Amygdala (tissue), 56 donors: ENCODE measurements at places on chromosomes 2 and 18.

DNA sequence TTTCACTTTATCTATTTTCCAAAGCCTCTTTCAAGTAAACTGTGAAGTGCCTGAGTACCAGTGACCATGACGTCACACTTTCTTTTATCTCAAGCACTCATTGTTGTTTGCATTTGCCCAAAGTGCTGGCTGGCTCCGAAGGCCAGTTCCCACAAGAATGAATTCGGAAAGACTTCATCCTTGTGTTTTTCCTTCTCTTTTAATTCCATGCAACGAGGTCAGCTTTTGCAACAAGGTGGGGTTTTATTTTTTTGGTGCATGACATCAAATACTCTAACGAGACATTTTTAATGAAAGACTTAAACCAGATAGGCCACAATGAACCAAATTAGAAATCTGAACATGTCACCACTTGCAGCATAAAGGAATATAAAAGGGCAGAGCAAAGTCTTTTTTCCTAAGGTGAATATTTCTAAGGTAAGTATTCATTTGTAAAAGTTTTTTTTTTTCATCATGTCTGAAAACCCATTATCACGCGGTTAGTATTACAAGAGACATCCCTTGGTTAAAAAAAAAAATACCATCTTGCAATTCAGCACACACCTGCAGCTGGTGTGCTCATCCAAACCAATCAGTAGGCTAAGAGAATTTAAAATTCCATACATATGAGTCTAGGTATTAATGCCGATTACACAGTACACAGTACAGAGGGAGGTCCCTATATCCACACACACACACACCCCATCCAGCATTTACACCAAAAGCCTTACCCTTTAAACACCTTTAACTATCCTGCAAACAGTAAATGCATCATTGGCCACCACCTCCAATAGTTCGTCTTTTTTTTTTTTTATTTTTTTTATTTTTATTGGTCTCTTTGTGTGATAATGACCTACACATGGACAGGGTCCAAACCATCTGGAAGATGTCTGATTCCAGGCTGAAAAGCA, 2.3 kb downstream of the ARL4C start:
- DNase-seq = no peak

DNA sequence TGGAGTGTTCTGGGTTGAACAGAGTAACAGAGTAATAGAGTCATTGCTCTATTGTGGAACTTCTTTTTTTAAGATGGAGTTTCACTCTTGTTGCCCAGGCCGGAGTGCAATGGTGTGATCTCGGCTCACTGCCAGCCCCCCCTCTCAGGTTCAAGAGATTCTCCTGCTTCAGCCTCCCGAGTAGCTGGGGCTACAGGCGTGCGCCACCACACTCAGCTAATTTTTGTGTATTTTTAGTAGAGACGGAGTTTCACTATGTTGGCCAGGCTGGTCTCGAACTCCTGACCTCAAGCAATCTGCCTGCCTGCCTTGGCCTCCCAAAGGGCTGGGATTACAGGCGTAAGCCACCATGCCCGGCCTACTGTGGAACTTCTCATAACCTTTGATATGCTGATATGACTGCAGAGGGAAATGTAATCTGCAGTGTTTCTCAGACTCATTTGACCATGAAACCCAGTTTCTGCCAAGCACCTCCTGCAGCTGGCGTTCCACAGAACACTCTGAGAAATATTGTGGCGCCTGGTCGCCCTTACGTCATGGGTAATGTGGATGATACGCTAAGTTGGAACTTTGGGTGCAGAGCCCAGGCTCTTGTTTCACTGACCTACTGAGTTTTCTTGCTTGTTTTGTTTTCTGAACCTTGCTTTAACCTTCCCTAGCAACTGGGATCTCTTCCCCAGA, 213.8 kb downstream of the BCL2 start:
- no peak for DNase-seq

DNA sequence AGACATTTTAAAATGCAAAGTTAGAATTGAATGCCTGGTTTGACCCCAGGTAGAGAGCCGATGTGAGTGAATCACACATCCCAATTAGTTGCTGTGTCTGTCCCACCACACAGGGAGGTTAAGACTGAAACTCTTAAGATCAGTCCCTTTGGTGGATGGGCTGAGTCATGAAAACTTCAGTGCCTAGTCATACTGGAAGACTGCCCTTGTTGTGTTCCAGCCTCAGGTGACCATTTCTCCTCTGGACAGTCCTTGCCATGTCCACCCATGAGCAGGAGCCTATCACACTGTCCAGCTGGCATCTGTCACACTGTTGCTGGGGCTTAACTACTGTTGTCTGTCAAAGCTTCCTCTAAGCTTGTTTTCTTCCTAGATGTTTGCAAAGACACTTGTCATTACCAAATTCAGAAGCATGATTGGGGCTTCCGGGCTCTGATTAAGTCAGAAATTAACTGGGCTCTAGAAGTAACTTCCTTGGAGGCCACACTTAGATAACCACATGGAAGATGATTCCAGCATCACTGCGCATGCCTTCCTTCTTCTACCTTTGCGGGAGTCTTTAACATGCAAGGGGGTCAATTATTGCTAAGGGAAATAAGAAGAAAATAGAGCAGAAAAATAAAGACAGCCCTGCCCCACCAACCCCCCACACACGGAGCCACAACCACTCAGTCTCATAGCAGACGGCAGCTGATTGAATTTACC, 21.3 kb downstream of the CYRIA start:
- DNase-seq = no peak

DNA sequence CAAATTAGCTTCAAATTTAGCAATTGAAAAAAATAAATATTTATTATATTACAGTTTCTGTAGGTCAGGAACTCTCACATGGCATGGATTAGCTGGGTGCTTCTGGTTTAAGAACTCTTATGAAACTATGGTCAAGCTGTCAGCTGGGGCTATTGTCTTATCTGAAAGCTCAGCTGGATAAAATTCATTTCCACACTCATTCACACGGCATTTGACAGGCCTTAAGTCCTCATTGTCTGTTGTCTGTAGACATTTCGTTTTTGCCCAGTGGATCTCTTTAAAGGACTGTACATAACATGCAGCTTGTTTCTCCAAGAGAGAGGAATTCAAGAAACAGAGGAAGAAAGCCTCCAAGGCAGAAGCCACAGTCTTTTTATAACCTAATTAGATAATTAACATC, 1556.8 kb upstream of the SLC39A10 start:
- no peak for DNase-seq

GRCh38 chr2:181955010-181955409, 30.6 kb upstream of the PPP1R1C start:
- DNase-seq = no peak

GRCh38 chr2:58122540-58122939, 75.9 kb downstream of the VRK2 start:
- no peak for DNase-seq

DNA sequence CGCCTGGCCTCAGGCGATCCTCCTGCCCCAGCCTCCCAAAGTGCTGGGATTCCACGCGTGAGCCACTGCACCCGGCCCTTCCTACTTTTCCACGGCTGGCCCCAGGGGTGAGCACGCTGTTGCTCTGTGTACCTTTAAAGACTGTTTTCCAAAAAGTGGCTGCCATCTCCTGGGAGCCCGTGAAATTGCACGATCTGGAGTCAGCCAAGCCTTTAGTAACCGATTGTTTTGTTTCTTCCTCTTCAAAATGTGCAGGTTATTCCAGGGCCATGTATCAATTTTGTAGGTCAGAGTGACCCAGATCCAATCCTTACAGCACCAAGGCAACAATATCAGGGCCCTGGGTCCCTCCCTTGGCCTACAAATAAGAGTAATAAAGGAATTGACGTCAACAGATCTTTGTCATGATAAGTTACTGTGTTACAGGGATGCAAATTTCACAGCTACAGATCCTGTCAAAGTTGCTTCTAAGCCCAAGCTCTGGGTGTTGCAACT, 135.6 kb upstream of the ZNF236 start:
- peak; percentile 13 for DNase-seq

DNA sequence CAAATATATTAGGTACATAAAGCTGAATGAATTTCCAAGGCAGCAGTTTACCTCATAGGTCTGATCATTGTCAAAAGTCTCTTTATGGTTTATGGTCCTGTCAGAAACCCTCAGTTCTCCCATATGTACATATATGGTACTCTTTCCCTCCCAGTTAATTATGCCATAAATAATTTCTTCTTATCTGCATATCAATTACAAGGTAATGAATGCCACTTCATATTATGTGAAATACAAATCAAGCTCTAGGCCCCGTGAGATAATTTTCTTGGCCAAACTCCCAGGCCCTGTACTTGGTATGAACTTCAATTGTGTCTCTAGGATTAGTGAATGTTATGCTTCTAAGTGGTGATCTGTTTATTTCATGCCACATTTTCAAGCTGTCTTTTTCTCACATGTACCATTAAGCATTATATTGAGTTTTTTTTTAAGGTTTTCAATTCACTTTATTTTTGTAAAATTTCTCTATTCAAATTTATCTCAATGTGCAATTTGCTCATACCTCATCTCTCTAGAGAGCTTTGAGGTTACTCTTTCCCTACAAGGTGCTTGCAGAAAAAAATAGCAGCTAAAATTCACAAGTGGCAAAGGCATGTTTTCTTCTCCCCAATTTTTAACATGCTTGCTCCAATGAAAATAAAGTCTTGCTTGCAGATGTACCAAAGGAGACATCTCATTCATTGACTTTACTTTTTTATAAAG, 430.6 kb upstream of the VRK2 start:
- DNase-seq = no peak

- no peak for DNase-seq
Measured at GRCh38 chr2:141711627-141712026, 419.2 kb downstream of the LRP1B start.

- DNase-seq = no peak
Measured at GRCh38 chr2:223488814-223489213, 113.3 kb downstream of the SCG2 start.

DNA sequence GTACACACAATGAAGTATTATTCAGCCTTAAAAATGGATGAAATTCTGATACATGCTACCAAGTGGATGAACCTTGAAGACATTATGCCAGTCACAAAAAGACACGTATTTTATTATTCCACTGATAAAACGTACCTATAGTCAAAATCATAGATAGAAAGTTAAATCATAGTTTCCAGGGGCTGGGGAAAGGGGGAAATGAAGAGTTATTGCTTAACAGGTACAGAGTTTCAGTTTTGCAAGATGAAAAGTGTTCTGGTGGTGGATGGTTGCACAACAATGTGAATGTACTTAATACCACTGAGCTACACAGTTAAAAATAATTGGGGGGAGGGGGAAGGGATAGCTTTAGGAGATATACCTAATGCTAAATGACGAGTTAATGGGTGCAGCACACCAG, 279.0 kb upstream of the STON1 start:
- DNase-seq = no peak

DNA sequence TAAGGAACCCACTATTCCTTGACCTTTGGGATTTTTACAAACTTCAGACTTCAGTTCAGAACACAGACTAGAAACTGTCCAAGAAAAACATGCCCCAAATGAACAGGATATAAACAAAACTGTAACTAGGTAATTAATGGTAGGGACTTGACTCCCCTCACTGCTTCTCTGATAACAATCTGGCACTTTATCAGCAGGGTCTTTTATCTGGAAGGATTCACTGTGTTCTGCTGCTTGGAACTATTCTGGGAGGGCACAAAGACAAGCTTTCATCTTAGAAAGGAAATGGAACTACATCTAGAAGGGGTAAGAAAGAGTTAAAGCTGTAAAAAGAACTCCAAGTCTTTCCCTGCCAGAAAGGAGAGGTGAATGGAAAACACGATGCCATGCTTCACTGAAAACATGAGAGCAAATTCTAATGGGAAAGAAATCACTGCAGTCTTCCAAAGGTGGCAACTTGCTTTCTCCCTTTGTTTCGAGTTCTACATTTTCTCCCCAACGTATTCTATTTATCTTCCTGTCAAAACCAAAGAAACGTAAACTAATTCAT, 181.2 kb downstream of the THADA start:
- DNase-seq = no peak
